Right cardiac atrium (tissue), 5 donors: ENCODE measurements at places on chromosomes 7 and 10.

DNA sequence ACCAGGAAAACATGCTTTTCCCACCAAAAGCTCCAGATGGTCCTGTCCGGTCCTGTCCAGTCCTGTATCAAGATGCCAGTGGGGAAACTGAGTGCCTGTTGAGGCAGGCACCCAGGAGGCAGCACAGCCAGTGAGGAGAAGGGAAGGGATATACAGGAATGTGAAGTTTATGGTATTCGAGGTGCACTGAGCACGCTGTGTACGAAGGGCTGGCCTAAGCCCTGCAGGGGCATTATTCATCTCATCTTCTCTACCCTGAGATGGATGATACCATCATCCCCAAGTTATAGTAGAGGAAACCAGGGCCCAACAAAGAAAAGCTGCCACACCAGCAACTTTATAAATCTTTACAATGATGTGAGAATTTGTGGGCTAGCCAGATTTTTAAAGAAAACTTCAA is 23.4 kb upstream of the FXYD4 start:
- DNase-seq: no peak

GRCh38 chr10:20970044-20970443 is 72.9 kb upstream of the NEBL start:
- no peak for DNase-seq

DNA sequence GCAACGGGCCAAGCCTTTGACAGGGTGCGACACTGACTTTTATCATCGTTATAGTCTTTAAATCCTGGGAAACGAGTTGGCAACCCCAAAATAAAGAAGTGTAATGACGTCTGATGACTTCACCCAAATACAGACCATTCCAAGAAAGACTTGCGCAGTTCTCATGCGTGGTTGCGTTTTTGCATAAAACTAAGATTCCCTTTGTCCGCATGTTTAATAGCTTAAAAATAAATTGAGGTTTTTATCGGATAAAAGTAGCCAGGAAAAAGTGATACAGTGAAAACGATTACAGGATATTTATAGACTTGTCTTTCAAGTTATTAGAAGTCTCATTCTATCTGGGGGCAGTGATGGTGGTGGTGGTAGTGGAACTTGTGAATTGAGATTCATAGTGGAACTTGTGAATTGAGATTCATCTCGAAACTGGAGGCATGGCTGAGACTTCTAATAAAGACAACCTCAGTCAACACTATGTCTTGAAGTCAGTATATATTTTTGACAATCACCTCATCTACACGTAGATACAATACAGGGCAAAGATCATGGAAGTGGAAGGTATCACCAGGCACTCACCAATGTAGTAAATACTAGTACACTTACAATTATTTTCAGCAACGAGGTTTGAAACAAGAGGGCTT is 1.2 kb upstream of the NAMPT start:
- no peak for DNase-seq

DNA sequence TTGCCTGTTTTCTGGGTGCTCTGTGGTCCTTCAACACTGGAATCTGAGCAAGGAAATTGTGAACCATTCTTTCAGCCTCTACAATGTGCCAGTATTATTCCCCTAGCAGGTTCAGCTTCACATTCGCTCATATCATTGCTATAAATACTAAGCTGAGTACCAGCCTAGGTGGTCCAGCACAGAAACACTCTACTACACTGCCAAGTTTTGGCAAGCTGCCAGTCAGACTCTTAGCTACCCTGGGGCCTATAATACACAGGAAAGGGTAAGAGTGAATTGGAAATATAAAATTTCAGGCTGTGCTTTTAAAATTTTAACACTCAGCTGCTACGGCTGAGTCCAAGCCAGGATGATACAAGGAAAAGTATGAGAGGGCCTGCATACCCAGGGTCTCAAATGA is 49.9 kb upstream of the PPP1R3A start:
- no peak for DNase-seq

- DNase-seq: no peak
Measured at GRCh38 chr7:98091061-98091460, 15.6 kb upstream of the LMTK2 start.

- no peak for DNase-seq
Measured at GRCh38 chr7:141641876-141642275, 60.1 kb downstream of the DENND11 start.

DNA sequence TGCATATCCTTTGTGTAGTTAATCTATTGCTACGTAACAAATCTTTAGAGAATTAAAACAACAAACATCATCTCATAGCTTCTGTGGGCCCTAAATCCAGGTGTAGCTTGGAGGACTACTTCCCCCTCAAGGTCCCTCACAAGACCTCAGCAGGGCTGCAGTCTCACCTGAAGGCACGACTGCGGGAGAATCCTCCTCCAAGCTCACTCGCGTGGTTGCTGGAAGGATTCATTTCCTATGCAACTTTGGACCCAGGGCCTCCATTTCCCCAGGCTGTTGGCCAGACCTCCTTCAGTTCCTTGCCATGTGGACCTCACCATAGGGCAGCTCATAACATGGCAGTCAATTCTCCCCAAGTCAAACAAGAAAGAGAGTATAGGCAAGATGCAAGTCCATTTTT is 140.4 kb downstream of the OAT start:
- DNase-seq: no peak

DNA sequence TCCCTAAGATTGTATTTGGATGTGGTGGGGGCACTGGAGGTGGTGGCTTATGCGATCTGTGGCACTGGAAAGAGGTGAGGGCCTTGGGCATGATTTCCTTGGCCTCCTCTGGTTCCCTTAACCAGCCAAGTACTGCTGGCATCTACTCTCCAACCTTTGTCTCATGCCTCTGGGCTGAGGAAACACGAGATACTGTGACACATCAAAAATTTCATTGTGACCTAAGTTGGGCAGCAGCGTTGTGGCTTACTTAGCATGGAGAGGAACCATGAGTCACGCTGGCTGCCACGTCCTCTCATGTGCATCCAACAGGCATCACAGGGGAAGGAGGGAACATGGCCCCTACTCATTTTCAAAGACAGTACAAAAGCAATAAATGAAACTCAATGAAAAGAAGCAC is 29.7 kb upstream of the GSDME start:
- DNase-seq: no peak
